ENCODE measurements at places on chromosomes 13 and 19. TPM values are rescaled to one million over a fixed set of nuclear protein-coding genes. Genes with fewer than 3 reads are reported as not detected.

IRGQ gene
- total RNA-seq: 19.6 TPM

KPNA3 gene
- total RNA-seq: 28.3 TPM

SMAD9 gene
- 11.2 TPM for total RNA-seq

TPTE2 gene
- total RNA-seq: not detected

ZNF69 gene
- 6.5 TPM for total RNA-seq

CYP2A6 gene
- total RNA-seq: not detected

KCTD15 gene
- 48.6 TPM for total RNA-seq

PRSS57 gene
- total RNA-seq: 0.69 TPM

RNF17 gene
- not detected for total RNA-seq

MICOS13 gene
- 25.2 TPM for total RNA-seq

ITGBL1 gene
- 5.0 TPM for total RNA-seq

PSG11 gene
- total RNA-seq: 0.10 TPM

PTH2 gene
- not detected for total RNA-seq

C1QTNF9B gene
- 0.20 TPM for total RNA-seq

ZNF576 gene
- total RNA-seq: 4.6 TPM
